ENCODE measurements at places on chromosomes 11 and 22.
A peak's percentile ranks its signal among the peaks of the same experiment; 100 is the strongest.

GRCh38 chr22:46613606-46614021 lies 6.6 kb upstream of the GRAMD4 start:
- DNase-seq, result no peak

DNA sequence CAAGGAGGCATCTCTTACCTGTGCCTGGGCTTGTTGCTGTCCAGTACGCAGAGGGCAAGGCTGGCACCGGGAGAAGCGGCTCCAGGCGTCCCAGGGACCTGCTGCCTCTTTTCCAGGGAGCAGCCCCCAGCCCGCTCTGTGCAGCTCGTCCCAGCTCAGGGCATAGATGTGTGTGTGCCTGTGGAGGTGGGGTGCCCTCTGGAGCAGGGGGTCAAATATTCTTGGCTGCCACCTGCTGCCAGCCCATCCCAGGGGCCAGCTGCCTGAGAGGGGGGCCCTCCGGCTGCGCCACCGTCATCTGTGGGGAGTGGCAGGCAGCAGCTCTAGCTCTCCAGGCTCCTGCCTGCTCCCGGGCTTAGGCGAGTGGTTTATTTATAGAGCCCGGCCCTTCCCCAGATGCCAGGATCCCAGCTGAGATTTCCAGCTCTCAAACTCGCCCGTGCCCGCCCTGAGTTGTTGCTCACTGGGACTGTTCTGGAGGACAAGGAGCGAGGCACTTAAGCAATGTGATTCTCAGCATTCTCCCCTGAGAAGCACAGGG lies 87.5 kb downstream of the RTL6 start:
- DNase-seq, result no peak

GRCh38 chr11:131672191-131672590 lies 301.8 kb downstream of the NTM start:
- no peak for DNase-seq

DNA sequence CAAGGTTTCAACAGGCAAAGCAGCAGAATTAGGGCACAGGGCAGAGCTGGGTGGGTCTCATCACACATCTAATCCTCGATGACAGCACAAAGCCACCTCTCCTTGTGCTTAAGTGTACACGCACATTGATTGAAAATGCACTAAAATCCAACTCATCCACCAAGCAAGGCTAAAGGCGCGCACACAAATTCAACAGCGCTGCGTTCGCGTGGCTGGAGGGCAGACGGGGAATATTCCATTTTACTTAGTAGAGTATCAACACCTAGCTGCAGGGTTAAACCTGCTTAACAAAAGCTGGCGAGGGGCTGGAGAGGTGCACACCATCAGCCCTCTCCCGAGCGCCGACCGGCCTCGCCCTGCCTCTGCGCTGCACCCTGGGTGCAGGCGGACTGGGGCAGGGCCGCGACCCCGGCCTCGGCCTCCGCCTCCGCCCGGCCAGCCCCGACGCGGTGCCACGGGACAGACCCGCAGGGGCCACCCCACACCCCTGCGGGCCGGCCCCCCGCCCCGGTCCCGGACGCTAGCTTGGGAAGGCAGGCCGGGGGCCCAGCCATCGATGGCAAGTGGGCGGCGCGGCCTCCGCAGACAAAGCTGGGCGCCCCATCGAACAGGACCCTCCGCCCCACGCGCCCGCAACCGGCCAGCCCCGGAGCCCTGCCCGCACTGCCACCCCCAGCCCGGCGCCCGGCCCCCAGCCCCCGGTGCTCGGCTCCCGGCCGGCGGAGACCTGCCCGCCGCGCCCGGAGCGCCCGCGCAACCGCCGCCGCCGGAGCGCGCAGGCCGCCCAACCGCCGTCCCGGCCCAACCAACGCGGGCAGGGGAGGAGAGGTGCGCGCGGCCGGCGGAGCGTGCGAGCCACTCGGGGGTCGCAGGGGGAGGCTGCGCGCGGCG lies 929 bp downstream of the PRDM10 start:
- DNase-seq, result peak; percentile 17

DNA sequence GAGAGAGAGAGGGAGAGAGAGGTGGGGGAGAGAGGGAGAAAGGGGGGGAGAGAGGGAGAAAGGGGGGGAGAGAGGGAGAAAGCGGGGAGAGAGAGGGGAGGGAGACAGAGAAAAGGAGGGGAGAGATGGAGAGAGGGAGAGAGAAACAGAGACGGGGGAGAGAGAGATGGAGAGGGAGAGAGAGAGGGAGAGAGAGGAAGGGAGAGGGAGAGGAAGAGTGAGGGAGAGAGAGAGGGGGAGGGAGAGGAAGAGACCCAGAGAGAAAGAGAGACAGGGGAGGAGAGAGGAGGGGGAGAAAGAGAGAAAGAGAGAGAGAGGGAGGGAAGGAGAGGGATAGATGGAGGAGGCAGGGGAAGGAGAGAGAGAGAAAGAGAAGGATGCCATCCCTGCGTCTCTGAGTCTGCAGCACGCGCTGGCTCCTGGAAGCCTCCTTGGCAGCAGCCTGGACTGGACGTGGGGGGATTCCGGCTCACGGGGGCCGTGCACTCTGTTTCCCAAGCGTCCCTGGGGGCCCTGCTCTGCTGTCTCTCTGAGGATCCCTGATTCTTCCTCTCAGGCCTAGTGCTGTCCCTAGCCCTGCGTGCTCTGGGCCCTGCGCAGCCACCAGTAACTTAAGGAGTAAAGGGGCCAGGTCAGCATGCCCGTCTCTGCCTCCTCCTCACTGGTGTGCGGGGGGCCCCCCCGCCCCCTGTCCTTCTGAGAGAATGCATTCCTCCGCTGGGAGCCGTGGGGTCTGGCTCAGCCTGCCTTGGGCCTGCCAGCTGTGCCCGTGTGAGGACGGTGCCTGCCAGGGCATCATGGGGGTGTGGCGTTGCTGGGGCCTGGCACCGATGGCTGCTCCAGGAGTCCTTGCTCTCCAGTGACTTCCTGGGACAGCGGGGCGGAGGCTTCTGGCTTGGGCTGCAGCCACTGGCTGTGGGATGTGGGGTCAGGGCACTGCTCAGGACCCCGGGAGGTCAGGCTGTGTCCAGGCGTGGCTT lies 429.5 kb downstream of the TBC1D22A start:
- no peak for DNase-seq

DNA sequence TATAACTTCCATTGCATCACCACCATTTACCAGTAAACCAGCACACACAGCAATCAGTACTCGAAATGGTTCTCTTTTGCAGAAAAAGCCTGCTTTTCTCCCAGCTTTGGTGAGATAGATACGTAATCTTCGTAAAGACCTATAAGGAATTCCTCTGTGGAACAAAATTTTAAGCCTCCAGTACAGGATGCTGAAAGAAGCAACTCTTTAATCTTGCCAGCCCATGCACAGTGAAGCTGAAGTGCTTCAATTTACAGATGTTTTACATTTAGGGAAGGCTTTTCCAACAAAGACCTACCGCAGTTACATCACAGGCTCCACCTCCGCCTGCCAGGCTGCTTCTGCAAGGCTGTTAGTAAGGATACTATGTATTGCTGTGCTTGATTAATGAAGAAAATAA lies 1.9 kb downstream of the ELMOD1 start:
- no peak for DNase-seq

DNA sequence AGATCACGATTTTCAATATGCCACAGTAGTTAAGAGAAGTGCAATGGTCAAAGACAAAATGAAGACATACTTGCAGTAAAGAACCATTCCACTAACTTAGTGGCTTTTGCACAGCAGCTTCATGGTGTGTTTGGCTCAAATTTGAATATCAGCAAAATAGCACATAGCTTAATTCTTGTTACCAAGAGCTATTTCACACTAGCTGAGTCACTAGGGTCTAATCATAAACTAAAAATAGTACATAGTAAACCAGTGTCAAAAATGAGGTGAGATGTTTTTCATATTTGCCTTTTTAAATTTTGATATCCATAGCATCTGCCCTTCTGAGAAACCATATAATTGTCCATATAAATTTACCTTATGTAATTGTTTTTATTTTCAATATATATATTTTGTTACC lies 325.0 kb upstream of the LUZP2 start:
- no peak for DNase-seq

DNA sequence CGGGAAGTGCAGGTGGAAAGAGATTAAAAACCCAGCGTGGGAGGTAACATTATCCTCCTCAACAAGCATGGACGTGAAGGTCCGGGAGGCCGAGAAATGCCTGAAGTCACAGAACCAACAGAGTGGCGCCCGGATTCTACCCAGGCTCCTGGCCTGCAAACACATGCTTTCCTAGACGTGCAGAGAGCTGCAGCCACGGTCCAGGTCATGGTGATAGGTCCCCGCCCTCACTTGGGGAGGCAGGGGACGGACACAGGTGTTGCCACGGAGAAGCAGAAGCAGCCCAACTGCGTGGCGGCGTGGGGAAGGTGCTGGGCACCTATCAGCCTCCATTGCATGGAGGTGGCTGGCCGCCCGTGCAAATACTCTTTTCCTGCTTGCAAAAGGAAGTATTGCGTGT lies 148.8 kb downstream of the MPPED1 start:
- no peak for DNase-seq

GRCh38 chr22:20829491-20830134 lies 29.0 kb downstream of the PI4KA start:
- DNase-seq, result no peak

DNA sequence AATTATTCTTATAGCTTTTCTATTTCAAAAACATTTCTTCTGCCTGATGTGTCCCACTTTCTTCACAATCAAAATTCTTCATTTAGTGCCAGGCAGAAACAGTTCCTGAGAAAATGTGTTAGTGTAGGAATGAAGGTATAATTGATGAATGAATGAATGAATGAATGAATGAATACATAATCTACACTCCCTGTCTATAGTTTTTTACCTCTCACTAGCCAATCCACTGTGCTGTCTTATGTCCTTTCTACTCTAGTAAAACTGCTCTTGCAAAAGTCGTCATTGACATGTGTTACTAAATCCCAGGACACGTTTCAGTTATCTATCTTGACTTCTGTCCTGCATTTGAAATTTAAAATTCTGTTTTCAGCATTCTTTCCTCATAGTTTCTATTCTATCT lies 42.9 kb downstream of the CHORDC1 start:
- no peak for DNase-seq

DNA sequence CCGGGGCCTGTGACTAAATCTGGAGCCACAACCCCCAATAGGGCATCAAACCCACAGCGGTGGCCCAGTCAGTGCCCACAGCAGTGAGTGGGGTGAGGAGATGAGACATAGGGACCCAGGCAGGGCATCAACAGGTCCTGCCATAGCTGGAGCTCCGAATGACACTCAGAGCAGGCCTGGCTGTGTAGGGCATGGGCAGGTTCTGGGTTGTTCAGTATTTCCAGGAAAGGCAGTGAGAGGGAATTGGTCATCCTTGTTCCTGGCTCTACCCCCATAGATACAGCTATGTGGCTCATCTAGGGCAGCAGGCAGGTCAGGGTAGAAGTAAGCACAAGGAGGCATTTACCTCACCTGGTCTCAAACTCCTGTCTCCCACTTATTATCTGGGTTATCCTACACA lies 126.6 kb downstream of the BUD13 start:
- no peak for DNase-seq

DNA sequence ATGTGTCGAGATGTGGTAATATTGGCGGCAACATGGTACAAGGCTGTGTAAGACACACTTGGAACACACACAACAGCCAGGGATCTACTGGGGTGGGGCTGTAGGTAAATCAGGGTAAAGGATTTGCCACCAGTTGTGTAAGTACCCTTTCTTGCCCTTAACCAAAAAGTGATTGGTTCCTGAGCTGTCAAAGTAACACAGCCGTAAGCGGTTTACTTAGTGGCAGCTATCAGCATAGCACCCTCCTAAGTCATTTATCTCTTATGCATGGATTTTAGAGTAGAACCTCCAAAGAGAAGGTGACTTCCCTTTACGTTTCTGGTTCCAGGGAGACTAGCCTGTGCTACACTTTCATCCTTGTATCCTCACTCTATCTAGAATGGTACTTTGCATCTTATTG lies 57.2 kb downstream of the SPECC1L start:
- no peak for DNase-seq
